ENCODE measurements at places on chromosomes 5 and 9.

GRCh38 chr5:91690921-91691320 is 307.8 kb upstream of the ARRDC3 start:
- DNase-seq: no peak

GRCh38 chr9:108683245-108683644 is 172.5 kb downstream of the ACTL7B start:
- no peak for DNase-seq

DNA sequence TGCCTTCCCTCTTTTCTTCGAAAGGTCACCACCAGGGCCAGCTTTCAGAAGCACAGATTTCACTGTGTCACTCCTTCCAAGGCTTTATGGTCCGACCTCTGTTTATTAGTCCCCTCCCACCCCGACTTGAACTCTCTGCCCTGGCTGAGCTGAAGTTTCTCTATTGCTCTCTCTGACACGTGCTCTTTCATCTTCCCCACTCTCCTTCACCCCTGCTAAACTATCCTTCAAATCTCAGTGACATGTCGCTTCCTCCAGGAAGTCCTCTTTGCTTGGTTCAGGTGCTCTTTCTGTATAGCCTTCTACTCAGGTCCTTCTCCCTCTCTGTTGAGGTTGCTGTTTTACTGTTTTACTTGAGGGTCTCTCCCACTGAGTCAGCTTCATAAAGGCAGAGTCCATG is 64.4 kb downstream of the ARHGEF37 start:
- DNase-seq: no peak

DNA sequence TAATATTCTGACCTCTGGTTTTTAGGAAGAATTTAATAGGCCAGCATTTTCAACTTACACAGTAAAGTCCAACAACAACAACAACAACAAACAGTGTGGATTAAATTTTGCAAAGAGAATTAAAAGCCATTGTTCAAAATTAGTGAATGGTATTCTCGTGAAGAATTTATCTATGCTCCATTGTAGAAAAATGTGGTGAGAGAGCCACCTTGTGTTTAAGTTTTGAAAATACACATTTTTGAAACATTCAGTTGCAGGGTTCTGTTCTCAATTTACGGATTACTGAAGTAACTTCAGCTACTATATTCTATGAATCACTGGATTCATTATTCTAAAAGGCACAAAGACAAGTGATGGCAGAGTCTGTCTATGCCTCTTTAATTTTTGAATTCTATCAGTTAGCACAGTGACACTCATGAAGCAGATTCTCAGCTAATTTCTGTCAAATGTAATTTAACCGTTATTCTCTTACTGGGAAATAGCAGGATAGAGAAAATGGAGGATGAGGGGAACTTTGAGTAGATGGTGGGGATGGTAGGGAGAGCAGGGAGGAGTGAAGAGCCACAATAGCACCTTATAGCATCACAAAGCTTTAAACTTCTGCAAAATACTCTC is 11.0 kb downstream of the CCDC152 start:
- peak; percentile 66 for DNase-seq

- no peak for DNase-seq
Measured at GRCh38 chr5:20028506-20028905, 40.5 kb upstream of the CDH18 start.

DNA sequence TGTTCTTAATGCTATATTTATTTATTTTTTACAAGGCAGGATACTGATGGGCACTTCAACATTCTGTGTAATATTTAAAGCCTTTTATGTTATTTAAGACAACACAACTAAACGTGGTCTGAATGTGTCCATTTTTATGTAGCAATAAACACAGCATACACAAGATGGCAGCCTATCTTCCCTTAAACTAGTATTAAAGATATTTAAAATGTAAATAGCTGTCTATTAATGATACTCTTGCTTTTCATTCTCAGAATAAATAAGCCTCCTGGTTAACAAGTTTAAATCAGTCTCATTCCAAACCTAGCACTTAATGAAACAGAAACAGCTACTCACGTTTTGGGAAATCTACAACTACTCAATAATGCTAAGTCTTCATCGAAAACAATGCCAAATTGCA is 315.7 kb downstream of the MCTP1 start:
- DNase-seq: peak; percentile 72

GRCh38 chr5:117889596-117889995 is 1098.8 kb downstream of the DTWD2 start:
- DNase-seq: peak; percentile 88

- no peak for DNase-seq
Measured at GRCh38 chr9:120486347-120486746, 93.6 kb downstream of the CDK5RAP2 start.

Data from hematopoietic multipotent progenitor cell treated with erythropoietin and hydrocortisone succinate and interleukin-3 and kit ligand, for 4 days (in vitro differentiated cells).